Esophagus squamous epithelium (tissue), 5 donors: ENCODE measurements at places on chromosomes 12 and 14.

GRCh38 chr12:57452181-57452936 lies 2.7 kb upstream of the INHBE start:
- no peak for DNase-seq

GRCh38 chr12:80556566-80556965 lies 112.5 kb downstream of the PTPRQ start:
- no peak for DNase-seq

DNA sequence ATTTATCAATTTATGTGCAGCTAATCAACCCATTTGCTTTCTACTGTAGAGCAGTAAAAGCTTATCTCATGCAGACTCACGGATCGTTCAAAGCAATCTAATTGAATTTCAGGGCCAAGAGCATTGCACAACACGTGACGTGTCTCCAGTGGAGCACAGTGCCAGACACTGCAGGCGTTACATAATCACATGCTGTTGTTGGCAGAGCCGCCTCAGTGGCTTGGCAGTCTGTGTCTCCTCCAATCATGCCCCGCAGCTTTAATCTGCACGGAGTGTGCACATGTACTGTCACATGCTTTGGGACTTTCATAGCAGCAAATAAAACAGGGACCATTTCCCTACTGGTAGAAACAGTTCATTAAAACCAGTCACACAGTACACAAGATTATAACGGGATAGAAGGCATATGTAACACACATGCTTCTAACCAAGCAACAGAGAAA lies 309.3 kb downstream of the ITPR2 start:
- DNase-seq, result peak; percentile 36

DNA sequence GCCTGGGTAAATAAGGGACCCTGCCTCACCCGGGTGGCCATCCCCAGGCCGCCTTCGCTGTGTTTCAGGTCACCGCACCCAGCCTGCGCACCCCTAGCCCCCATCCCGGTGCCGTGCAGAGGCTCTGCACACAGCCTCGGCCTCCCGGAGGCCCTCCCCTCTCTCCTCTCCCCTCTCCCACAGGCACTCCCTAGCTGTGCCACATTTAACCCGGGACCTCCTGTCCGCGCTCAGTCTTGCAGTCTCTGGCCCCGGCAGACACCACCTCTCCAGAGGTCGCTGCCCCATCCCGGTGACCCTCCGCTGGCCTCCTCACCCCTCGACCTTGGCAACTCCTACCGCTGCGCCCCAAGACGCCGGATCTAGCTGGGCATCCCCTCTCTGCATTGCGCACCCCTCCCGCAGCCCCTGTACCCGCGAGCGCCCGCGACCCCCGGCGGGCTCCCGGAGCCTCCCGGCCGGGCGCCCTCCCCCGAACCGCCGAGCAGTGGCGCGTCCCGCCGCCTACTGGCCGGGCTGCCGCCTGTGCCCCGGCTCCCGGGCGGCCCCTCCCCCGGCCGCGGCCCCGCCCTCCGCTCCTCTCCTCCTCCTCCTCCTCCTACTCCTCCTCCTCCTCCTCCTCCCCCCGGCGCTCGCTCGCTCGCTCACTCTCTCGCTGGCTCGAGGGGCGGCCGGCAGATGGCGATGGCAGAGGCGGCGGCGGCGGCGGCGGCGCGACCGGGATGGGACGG lies 120.7 kb downstream of the AACS start:
- no peak for DNase-seq
